ENCODE measurements at places on chromosomes 1 and 21.
A peak's percentile ranks its signal among the peaks of the same experiment; 100 is the strongest.

DNA sequence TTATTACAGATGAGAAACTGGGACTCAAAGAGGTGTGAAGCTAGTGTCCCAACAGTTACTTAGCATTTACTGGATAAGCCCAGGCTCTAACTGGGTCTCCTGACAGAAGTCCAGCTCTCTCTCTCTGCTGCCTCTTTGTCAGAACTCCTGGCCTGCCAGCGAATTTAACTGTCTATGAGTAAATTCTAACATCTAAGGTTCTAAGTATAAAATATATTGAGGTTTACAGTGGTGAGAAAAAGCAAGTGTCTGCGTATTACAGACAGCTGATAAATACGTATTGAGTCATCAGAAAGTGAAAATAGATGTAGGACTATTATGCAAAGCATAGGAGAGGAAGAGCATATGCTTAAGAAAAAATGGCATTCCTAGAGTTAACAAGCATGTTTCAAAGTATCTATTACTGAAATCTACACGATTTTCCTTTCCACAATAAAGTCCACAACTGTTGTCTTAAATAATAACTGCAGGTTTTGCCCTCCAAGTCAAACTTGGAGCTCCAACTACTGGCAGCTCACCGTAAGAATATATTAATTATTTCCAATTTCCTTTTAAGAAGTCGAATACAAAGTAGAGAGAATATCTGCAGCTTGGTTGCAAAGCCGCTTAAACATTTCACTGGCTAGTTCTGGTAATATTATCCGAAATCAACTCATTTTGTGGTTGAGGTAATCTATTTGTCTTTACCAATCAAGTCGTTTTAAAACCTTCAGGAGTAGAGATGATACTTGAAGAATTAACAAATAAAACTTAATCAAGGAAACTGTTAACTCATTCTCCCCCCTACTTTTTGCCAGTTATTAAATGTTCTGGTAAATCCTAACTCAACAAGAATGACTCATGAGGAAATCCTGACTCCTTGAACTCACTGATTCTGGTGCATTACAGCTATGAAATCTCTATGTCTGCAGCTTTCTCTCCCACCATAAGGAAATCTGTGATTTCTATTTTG lies 1.4 kb upstream of the RGS2 start:
- DNase-seq, result peak; percentile 42

GRCh38 chr1:181135437-181135731 lies 46.9 kb downstream of the IER5 start:
- peak; percentile 67 for DNase-seq

- DNase-seq, result no peak
Measured at GRCh38 chr1:228000836-228001563, 5.8 kb upstream of the WNT3A start.

- DNase-seq, result peak; percentile 87
Measured at GRCh38 chr1:160256396-160257046, 5.8 kb downstream of the DCAF8 start.

DNA sequence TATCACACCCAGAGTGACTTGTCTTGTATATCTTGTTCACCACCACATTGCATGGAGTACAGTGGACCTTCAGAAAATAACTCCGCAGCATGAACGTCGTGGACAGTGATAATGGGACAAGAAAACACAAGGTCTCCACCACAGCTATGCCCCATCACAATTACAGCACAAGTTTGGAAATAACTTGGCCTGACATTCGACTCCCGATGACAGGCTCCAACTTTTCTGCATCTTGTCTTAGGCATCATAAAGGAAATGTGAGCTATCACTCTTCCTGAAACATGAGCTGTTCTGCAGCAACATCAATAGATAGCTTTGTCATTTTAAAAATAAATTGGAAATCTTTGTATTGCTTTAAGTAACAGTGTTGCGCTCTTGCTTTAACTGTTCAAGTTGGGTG lies 2.9 kb downstream of the RRP1B start:
- no peak for DNase-seq

DNA sequence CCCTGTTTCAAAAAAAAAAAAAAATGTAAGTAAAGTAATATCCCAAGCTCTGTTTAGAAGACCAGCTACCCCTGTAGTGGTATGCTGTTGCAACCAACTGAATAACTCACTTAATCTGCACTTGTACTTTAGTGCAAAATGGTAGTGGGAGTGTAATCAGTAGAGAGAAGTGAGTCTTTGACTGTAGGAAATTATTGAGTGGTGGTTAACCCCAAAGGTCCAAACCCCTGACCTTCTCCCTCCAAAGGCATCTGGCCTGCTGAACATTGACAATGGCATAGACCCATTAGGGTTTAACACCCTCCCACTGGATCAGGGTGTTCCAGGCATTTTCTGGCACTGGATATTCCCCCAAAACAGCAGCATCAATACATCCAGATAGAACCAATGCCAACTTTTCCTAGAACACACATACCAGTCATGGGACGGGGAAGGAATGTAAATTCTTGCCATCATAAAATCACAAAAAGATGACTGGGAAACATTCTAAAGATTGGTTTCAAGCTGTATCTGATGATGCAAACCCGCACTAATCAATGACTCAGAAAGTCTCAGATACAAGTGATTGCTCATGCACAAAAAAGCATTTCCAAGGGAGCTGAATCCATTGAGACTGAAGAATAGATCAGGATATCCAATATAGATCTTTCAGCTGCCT lies 110.3 kb downstream of the MRPL39 start:
- DNase-seq, result peak; percentile 90

DNA sequence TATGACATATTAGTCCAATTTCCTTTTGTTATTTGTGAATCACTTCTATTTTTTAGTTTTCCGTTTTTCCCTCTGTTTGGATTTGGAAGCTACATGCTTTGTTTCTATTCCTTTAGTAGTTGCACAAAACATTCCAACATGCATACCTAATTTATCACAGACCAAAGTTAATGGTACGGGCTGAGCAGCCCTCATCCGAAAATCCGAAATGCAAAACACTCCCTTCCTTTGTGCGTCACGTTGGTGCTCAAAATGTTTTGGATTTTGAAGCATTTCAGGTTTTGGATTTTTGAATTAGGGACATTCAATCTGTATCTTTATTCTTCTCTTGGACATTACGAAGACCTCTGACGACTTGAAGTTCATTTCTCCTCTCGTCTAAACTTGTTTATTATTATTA lies 124.8 kb downstream of the PCNX2 start:
- DNase-seq, result no peak

DNA sequence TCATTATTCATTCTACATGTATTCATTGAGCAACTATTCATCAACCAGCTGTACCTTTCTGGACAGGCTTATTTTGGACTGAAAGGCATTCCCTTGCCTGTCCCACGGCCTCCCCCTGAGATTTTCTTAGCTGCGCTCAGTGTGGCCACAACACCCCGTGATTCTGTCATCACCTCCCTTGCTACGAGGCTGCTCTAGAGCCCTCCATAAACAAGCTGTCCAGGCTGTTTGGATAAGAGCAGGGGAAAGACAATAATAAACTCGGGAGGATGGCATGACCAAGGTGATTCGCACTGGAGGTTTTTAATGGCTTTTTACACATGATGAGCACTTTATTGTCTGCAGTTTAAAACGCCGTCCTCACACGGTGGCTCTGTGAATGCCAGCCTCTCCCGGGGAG lies 139.7 kb downstream of the ROR1 start:
- DNase-seq, result no peak

- DNase-seq, result no peak
Measured at GRCh38 chr1:52659356-52659755, 26.4 kb downstream of the SHISAL2A start.

- DNase-seq, result peak; percentile 33
Measured at GRCh38 chr1:55378582-55378981, 163.4 kb upstream of the USP24 start.

- DNase-seq, result no peak
Measured at GRCh38 chr1:84430546-84430945, 32.3 kb downstream of the DNASE2B start.

DNA sequence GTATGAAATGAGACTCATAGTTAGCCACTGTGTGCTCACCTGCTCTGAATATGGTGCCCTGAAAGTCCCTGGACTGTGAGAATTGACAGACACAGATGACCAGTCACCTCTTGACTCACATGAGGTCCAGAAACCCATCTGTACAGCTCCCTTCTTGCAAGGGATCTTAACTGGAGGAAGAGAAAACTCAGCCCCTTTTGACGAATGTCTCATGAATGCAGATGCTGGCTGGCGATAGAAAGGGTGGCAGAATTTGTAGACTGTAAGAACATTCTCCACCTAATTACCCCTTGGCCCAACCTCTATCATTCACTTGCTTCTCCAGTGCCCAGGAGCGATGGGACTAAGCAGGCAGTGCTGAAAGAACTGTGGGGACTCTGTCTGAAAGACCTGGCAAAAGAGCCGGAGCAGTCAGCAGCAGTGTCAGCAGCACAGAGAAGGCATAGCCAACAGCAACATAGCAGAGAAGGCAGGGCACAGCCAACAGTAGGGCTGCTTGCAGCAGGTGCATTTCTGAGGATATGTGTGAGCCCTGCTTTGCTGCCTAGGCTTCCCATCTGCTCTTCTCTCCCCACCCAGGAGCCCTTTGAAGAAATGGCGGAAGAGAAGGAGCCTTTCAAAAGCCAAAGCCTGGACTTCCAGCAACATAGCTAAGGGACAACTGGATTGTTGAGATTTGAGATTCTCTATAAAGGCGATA lies 25.8 kb upstream of the IFNGR2 start:
- no peak for DNase-seq

DNA sequence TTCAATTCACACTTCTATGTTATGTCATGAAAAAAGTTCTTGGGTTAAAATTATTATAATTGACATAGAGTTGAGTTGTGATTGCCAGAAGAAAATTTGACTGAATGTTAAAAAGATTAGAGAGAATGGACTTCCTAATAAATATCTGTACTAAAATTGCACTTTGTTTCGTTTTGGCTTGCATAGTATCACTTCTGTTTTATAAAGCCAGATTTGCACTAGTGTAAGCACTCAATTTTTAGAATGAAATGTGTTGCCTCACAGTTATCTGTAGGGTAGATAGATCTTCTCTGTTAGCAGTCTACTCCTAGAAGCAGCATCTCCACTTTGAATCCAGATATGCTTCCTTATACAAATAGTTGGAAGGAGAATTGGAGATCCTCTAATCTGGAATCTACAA lies 95.2 kb upstream of the MPC2 start:
- no peak for DNase-seq

DNA sequence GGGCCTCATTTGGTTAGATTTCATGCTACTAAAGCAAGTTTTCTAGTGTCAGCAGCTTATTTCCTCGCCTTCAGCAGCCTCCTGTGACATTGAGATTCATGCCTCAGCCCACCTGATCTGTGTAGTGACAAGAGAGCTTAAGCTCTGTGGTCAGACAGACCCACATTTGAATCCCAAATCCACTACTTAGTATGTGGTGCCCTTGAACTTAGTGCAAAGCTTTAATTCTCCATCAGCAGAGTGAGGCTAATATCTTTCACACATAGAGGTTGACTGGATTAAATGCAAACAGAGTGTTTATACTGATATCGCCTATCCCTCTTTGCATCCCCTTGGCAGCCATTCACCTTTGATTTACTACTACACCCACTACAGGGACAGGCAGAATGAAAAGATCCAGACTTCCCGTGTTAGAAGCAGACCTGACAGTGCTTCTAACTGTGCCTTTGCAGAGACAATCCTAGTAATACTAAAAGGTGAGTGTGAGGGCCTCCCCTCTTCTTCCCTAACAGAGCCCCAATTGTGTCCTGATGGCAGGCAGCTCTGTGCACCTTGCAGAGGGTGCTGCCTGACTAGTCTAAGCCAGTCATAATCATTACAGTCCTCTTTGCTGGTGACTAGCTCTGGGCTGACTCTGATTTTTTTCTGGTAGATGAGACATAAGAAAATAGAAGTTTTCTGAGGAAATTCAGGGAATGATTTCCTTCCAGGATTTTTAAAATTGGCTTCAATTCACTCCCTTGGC lies 264.0 kb downstream of the CTH start:
- no peak for DNase-seq

DNA sequence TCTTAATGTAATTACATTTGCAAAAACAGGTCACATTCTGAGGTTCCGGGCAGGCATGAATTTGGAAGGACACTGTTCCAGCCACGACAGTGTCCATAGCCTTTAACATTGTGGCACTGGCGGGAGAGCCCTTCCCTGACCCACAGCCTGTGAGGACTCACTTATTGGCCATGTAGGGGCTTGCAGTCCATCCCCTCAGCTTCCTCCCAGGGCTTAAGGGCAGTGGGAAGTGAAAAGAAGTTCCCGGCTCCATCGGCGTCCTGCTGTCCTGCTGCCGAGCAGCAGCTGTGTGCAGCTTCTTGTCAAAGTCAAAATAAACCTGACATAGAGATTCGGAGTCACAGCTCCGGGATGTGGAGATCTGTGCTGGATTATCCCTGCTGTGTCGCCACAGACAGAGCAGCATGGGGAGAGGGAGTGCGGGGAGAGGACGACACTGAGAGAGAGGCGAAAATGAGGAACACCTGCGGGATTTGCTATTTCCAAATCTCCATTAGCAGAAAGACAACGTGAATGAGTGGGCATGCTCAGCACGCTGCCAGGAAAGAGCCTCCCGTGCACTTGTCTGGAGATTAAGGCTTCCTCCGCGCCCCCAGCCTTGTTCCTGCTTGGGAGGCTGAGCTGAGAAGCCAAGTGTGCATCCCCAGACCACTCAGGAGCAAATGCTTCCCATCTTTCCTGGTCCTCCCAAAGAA lies 260.3 kb downstream of the ASTN1 start:
- no peak for DNase-seq

- DNase-seq, result no peak
Measured at GRCh38 chr1:227922501-227923352, 25.0 kb downstream of the WNT9A start.

DNA sequence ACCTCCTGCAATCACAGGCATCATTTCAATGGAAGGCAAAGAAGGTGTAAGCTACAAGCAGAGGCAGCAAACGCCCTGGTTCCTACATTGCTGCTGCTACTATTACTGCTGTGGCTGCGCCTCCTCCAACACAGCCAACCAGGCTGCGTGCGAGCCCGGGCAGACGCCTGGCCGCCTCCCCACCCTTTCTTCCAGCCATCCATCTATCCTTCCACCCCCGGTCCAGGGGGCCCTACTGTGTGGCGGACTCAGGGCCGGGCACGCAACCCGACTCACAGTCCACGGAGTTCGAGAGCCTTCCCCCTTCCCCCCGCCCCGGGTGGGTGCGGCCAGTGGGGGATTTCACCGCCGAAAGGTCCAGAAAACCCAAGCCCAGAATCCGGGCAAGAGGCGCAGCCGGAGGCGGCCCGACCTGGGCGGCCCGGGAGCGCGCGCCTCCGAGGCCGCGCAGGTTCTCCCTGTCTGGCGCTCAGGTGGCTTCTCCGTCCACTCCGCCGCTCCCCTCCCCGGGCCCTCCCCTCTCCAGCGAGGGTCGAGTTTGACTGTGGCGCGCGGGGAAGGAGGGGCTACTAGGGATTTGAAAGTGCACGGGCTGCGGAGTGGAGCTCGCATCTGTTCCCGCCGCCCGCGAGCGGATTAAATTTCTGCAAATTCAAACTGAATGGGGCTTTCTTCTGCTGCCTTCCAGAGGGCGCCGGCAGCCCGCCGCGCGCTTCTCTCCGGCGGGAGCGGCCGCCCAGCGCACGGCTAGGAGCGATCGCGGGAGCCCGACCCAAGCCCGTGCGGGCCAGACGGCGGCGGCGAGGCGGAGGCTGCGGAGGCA lies at the start of gene HUNK:
Gene HUNK, plus strand, starts transcription at position 569 of the 823 bp plus-strand sequence. CDS start 655 bp downstream, outside the sequence.
- peak; percentile 54 for DNase-seq

Measured in fibroblast of skin of abdomen (primary cell).